AG09319 (cell line): ENCODE measurements at places on chromosomes 5 and 9.

GRCh38 chr9:113808391-113809358 lies 67.4 kb upstream of the ZNF618 start:
- peak; percentile 59 for DNase-seq

DNA sequence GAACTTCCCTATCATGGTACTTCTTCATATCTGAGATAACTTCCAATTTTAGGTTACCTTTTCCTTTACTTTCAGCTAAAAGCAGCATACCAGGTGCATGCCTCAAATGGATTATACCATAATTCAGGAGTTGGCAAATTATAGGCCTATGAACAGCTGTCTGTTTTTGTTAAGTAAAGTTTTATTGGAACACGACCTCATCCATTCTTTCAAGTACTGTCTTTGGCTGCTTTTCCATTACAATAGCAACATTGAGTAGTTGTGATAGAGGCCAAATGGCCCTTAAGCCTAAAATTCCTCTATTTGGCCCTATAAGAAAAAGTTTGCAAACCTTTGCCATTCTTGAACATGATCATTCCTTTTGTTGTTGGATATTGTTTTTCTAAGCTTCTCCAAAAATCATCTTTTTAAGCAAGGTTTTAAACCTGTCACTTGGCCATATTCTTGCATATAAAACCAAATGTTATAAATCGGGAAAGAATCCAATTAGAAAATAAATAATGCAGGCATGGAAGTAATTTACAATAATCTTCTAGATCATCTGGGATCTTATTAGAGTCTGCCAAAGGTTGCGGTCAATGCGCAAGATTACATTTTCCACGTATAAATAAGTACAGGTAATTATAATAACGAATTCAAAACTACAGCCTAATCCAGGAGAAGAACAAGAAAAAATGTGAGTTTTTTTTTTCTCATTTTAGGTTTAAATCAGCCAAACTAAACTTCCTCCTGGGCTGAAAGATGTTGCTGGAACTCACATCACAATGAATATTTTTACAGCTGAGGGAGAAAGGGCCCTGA lies 226.5 kb upstream of the ANKRD55 start:
- no peak for DNase-seq

DNA sequence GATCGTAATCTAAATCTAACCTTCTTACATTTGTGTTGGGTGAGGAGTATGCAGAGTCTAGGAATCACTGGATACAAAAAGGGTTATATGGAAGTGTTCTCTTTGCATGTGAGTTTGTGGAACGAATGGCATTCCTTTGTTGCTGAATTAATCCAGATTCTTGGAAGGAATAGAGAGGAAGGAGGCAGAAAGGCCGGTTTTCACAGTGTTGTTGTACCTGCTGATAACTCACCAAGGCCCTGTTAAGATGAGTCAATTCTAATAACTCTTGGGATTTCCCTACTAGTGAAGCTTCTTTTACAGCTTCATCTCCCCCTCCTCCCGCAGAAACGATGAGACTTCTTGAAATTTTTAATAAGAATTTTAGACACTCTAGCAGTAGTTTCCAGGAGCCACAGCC lies 84.0 kb downstream of the ZSWIM6 start:
- no peak for DNase-seq

DNA sequence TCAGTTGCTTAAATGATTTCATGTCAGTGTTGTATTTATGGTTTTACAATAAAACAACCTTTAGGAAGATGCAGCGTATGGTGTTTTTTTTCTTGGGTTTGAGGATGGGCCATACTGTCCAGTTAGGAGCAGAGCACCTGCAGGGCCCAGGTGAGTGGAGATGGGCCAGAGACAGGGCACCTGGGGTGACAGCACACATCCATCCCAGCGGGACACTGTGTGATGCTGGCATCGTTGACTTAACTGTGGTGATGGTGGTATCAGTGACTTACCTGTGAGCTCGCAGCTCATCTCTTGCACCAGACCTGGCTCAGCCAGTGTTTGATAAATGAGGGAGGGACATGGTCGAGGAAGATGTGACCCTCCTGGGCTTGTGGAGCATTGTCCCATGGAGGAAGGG lies 21.6 kb downstream of the AMBP start:
- DNase-seq = no peak

GRCh38 chr5:154345255-154345952 lies 100.4 kb upstream of the SAP30L start:
- no peak for DNase-seq

GRCh38 chr9:18596920-18597319 lies 123.0 kb downstream of the ADAMTSL1 start:
- no peak for DNase-seq

GRCh38 chr5:1746371-1747078 lies 53.1 kb downstream of the MRPL36 start:
- no peak for DNase-seq

DNA sequence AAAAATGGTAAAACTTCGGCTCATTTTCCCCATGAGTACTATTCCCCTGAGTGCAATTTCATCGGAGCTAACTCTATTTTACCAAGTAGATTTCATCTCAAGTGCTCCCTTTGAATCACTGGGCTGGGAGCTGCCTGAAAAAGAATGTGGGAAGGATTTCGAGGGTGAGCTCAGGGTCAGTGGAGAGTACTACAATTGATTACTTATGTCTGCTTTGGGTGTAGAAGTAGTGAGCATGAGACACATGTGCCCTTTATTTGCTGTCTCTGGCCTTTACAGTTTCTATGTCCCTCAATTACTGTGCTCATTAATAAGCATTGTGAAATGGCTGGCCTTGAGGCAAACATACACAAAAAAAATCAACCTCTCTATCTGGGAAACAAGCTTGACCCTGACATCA lies 172.7 kb upstream of the RFX3 start:
- no peak for DNase-seq

DNA sequence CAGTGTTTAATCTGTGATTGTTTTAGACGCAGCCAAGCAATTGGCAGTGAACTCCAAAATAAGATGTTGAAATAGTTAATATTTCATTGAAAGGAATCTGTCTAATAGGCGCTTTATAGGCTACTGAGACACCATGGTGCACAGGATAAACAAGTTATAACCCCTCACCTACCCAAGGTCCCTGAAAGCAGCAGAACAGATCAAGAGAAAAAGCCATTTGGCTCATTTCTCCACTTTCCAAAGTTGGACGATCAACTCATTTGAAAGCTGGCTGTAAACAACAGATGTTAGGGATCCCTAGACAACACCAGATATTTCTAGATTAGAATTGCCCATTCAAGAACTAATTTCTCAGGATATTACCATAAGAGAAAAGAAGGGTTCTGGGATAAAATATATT lies 4.9 kb downstream of the PUM3 start:
- no peak for DNase-seq

DNA sequence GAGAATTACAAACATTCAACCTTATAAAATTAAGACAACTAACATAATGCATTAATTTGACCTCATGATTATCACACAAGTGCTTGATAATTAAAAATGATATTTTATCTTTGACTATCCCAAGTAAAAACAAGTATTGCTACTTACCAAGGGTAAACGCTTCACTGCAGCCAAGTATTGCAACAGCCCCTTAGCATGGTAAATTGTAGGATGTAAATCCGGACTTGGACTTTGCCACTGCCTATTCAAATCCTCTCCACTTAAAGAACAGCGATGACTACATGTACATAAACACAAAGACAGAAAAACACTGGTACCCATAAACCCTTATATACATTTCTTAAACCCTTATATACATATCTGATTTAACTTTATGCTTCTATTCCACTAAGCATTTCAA lies 155.1 kb downstream of the AGTPBP1 start:
- no peak for DNase-seq

DNA sequence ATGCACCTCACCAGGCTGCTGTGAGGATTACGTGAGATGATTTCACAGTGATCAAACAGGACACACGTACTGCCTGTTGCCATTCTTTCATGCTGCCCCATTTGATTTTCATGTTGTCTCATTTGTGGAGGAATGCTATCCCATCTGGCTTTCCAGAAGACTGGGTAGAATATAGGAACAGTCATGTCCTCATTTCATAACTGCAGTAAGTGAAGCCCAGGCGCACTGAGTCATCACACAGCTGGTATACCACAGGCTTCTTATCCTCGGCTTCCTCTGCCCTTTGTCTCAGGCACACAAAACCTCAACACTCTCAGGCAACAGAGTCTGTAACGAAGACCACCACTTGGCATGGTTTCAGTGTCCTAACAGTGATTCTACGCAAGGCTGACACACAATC lies 62.3 kb downstream of the LHFPL2 start:
- peak; percentile 90 for DNase-seq

DNA sequence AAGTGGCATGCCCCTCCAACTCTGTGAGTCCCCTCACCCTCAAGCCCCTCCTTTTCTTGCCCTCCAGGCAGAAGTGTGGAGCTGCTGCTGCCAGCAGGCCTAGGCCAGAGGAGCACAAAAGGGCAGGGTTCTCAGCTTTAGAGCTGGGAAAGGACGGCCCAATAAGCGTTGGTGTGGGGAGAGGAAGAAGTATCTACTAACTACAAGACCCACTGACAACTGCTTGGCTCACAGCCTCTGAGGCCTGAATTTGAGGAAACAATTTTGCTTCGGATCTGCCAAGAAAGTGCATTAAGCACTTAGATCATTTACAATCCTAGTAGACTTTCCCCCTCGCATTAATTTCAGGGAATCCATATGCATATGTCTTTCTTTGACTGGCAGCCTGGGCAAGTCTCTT lies 179.4 kb downstream of the SNX18 start:
- no peak for DNase-seq

GRCh38 chr9:99607842-99608448 lies 213.7 kb upstream of the NR4A3 start:
- no peak for DNase-seq

DNA sequence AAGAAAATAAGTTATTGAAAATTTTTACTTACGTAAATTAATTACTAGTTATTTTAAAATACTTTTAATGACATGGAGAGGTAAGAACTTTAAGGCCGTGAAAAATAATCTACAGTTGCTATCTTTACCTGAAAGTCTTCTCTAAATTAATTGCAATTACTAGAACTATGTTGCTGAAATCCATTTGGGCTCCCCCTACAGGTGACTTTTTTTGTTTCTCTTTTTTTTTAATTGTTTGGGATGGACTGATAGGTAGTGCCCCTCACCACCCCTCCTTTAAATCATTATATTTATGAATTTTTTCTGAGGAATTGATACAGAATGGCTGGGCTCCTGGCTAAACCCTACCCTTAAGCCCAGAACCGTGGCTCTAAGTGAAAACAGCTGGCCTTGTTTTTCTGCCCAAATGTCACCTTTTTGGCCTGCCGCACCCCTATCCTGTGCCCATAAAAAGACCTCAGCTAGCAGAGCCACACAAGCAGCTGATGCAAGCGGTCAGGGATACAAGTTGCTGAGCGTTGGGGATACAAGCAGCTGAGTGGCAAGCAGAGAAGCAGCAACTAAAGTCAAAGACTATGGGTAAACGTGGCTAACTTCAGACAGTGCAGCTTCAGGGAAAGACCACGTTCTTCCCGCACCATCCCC lies 315.2 kb upstream of the ACO1 start:
- no peak for DNase-seq

DNA sequence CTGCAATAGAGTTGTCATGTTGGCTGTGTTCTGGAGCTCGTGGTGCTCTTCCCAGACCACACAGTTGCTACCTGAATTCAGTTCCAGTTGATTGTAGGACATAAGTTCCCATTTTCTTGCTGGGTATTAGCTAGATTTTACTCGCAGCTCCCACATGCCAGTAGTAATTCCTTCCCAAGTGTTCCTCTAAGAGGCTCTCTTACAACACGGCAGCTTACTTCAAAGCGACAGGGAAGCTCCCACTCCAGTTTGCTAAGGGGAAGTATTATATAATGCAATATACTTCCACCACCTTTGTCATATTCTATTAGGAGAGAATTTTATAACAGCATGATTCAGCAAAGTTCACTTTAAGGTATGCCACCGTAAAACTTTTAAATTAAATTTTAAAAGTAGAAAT lies 623.0 kb downstream of the SLCO4C1 start:
- no peak for DNase-seq

DNA sequence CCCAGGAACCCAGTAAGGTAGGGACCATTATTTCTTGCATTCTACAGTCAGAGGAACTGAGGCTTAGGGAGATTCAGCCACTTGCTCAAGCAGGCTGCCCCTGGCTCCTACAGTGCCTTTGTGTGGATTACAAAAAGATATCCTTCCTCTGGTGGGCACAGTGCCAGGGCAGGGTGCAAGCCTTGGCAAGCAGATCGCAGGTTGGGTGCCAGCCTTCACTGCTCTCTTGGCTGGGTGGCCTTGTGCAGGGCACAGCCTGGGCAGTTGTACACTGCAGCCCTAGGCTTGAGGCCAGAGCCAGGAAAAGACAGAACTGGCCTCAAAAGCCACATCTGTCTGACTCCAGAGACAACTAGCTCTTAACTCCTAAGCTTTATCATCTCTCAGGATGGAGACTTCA lies 15.0 kb downstream of the DOCK2 start:
- no peak for DNase-seq
